ENCODE measurements at places on chromosomes 3 and 15.

DNA sequence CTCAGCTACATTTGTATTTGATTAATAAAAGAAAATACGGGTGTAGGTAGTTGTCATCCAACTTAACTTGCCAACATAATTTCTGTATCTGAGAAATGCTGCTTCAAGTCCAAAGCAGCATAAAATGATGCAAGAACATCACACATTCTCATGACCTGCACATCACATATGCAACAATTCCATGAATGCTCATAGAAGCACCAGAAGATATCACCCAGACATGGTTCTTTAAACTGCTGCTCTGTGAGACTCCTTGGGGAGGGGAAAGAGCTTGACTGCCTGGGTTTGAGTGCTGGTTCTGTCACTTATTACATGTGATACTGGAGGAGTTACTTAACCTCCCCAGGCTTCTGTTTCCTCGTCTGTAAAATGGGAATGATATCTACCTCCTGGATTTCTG lies 39.4 kb downstream of the CHST14 start:
- DNase-seq, result no peak

GRCh38 chr15:73078722-73079121 lies 26.5 kb downstream of the NEO1 start:
- DNase-seq, result peak; percentile 90

- peak; percentile 28 for DNase-seq
Observed at GRCh38 chr3:184498986-184499606, 62.5 kb upstream of the EPHB3 start.

- DNase-seq, result no peak
Observed at GRCh38 chr15:75684648-75685047, 28.0 kb downstream of the CSPG4 start.
